Suppressor macrophage treated with lipopolysaccharide for 1 hour (primary cell): ENCODE measurements at places on chromosomes 1 and 21.

- no peak for DNase-seq
Observed at GRCh38 chr1:186871784-186872183, 43.0 kb downstream of the PLA2G4A start.

GRCh38 chr1:90435351-90435750 lies 281.8 kb downstream of the BARHL2 start:
- no peak for DNase-seq

GRCh38 chr1:79122521-79122920 lies 116.0 kb upstream of the ADGRL4 start:
- DNase-seq = no peak

DNA sequence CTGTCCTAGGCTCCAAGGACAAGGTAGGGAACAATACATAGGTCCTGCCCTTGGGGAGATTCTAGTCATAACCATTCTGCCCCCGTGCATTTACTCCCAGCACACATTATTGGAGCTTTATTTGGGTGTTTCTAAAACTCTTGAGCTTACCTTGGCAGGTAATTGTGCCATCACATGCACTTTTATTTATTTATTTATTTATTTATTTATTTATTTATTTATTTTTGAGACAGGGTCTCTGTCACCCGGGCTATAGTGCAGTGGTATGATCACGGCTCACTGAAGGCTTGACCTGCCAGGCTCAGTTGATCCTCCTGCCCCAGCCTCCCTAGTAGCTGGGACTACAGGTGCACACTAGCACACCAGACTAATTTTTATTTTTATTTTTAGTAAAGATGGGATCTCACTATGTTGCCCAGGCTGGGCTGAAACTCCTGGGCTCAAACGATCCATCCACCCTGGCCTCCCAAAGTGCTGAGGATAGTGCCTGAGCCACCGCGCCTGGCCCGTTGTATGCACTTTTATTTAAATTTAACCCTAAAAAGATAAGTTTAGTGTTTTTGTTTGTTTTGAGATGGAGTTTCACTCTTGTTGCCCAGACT lies 9.2 kb downstream of the AGMAT start:
- DNase-seq = no peak

DNA sequence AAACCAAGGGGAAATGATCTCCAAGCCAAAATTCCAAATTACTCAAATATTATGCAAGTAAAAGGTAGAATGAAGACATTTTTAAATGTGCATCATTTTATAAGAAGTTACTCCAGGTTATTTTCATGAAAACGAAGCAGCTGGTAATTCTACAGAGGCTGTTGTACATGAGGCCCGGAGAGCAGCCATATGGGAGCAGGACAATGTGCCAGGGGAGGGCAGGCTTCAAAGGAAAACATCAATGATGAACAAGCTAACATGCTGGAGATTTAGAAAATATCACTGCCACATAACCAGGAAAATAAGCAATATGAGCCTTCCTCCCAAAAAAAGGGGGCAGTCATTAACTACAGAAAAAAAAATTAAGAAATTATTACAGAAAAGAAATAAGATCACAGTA lies 109.1 kb downstream of the TIAM1 start:
- DNase-seq = no peak

DNA sequence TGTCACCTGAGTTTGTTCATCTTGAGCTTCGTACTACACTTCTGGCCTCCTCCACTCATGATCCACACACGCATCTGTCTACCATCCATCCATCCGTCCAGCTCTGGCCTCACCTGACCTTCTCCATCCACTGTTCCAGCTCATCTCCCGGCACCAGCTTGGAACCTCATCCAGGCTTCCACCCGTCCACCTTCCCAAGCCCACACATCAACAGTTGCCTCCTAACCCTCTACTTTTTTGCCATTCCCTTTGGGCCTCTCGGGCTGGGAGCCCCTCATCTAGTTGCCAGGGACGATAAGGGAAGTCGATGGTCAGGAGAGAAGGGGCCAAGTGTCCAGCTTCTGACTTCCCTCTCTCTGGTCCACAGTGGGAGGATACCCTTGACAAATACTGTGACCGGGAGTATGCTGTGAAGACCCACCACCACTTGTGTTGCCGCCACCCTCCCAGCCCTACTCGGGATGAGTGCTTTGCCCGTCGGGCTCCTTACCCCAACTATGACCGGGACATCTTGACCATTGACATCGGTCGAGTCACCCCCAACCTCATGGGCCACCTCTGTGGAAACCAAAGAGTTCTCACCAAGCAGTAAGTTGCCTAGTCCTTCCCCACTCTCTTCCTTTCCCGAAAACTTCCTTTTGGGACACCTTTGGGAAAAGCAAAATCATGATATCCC lies 3.4 kb upstream of the FALEC start:
- no peak for DNase-seq

DNA sequence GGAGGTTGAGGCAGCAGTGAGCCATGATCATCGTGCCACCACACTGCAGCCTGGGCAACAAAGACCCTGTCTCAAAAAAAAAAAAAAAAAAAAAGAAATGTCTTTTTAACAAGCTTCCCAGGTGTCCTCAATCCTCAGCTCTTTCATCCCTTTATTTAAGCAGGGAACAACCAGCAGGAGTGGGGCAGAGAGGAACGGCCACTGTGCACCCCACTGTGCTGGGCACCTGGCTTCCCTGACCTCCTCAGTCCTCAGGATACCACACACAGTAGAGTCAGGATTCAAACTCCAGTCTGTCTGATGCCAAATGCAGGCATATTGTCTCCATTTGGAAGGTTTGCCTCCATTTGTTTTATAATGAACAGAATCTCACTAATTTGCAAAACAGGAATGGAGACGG lies 19.8 kb upstream of the PTAFR start:
- DNase-seq = no peak

DNA sequence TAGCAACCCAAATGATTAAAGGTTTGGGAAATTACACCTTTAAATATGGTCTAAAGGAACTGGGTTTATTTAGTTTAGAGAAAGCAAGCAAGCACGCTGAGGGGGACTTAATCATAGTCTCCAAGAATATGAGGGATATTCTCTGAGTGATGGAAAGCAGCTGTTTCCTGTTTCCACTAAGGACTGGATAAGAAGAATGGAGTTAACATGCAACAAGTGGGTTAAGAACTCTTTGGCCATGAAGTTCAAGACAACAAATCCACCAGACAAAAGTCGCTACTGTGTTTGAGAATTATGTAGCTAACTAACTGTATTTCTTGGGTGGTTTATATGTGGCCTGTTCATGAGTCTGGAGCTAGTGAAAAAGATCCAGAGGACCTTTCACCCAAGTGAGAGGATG lies 85.7 kb downstream of the TGFB2 start:
- no peak for DNase-seq

DNA sequence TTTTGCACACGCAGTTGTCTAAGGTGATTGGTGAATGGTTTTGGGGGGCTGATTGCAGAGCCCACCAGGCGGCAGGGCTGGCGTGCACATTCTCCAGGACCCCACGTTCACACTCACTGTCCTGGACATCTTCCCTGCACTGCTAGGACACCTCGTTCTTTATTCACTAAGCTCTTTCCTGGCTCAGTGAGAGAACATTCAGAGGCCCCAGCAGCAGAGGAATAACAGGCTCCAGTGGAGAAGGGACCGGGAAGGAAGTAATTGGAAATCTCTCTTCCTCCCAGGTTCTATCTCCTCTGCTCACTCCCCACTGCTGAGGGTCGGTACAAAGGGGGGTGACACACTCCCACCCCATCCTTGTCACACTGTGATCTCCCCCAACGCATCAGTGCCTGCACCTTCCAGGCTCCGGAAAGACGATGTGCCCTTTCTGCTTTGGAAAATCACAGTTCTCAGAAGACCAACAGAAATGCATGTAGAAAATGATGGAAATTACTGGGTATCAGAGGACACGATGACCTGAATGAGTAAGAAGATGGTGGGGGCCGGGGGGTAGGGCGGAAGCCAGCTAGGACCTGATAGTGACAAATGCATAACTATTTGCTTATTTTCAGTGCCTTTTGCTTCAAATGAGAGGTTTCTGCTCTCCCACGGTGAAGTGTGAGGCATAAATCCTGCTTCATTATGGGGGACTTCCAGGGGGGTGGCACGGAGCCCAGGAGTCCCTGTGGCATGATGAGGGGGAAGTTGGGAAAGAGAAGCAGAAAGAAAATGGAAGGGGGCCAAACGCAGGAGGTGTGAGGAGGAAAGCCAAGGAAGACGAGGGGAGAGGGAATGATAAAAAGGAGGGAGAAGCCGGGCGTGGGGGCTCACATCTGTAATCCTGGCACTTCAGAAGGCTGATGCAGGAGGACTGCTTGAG lies 25.2 kb upstream of the KIF26B start:
- no peak for DNase-seq

DNA sequence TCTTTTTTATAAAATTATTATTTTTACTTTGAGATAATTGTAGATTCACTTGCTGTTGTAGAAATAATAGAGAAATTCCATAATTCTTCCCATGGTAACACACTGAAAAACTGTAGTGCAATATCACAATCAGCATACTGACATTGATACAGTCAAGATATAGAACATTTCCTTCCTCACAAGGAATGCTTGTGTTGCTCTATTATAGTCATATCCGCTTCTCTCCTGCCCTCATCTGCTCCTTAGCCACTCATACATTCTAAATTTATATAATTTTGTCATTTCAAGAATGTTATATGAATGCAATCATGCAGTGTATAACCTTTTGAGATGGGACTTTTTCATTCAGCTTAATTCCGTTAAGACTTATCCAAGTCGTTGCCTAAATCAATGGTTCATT lies 320.2 kb downstream of the BARHL2 start:
- no peak for DNase-seq

DNA sequence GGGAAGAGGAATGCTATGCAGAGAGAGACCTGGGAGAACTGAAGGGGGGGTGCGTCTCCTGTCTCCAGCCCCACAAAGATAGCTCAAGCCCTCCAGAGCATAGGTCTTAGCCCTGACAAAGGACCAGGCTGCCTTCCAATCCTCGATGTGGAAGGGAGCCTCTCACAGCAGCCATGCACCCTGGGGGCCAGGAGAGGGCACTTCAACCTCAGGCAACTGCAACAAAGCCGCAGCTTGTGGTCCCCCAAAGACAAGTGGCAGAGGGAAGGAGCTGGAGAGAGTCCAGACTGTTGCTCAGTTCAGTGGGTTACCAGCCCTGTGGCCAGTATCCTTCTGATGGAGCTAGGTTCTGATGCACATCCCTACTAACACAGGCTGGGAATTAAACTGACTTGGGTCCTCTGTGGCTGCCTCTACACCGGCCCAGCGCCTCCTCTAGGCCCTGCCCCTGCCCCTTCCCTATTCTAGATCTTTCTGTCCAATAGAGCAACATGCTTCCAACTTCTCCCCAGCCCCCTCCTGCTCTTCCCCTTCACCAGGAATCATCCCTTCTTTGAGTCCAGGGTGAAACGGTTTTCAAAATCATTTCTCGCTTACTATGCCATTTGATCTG lies 100.7 kb upstream of the SPATA6 start:
- peak; percentile 38 for DNase-seq

DNA sequence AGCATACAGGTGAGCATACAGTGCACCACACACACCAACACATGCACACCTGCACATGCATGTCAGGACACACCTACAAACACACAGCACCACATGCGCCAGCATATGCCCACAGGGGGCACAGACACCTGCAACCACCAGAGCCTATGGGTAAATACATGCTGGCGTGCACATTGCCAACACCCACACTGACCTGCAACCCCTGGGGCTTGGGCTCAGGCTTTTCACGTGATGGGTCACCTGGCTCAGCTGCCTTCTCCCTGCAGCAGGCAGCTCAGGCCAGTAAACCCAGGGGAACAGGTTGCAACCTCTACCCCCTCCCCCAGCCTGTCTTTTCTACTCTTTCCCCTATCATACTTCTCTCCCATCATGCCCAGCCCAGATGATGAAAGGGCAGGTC lies 8.1 kb downstream of the CD247 start:
- no peak for DNase-seq

GRCh38 chr1:198253668-198254067 lies 96.9 kb downstream of the NEK7 start:
- peak; percentile 57 for DNase-seq

DNA sequence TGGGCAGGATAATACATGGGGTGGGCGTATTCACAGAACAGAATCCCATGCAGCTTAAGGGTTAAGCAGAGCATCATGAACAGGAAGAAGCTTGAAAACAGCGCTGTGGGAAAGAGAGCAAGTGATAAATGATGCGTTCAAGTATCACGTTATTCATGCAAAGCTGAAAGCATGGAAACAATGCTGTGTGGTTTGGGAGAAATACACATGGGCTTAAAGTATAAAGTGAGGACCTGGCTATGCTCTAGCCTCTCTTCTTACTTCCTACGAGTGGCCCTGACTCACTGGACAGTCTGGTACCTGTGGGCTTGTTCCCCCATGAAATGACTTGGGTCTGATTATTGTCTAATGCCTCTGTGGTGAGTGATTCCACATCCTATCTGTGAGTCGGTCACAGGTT lies 25.7 kb downstream of the TMPRSS2 start:
- no peak for DNase-seq

GRCh38 chr1:119815361-119815760 lies 4.1 kb upstream of the REG4 start:
- DNase-seq = no peak

- DNase-seq = no peak
Observed at GRCh38 chr1:187270256-187270655, 441.5 kb downstream of the PLA2G4A start.

DNA sequence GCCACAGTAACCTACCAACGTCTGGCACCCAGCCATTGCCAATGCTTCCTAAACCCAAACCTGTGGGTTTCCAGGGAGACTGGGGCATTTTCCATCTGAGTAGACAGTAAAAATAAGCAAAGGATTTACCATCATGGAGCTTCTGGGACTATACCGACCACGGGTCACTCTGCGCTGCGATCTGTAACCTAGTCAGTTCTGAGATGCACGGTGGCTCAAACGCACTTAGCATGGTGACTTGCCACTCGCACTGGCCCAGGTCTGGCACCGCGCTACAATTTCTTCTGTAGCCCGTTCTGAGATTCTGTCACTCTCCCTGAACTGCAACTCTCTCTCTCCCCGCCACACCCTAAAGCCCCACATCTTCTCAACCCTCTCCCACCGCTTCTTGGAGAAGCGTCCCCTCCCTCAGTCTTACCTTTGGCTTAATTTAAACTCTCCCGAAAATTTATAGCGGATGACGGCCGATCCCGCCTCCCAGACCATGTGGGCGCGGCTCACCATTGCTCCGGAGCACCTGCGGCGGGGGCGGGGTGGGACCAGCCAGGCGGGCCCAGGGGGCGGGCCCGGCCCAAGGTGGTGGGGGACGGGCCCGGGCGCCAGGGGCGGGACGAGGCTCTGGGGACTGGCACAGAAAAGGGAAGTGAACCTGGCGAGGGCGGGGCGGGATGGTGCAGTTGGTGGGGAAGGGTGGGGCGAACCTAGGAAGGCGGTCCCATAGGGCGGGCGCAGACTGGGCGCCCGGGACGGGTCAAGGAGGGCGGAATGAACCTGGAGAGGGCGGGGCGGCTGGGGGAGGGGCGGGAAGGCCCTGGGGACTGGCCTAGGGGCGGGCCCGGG lies 493 bp upstream of the MAP3K21 start:
- peak; percentile 94 for DNase-seq

- peak; percentile 44 for DNase-seq
Observed at GRCh38 chr1:11841245-11842153, 6.1 kb downstream of the NPPA start.

DNA sequence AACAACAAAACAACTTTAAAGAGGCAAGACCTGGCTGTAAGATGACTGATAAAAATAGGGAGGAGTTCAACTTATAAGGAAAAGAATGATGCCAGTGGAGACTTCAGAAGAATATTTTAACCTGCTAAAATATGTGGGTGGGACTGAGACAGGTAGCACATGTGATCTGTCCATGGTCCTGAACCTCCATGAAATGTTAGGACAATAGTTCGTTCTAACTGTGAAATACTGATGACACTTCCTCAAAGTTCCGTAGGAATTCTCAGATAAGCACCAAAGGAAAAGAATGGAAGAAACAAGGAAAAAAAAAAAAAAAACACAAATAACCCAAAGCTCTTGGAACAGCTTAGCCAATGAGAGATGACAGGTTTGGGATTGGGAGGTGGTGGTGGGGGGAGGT lies 44.7 kb downstream of the CDC42BPA start:
- DNase-seq = no peak
